ENCODE measurements at places on chromosomes 1 and 21.

DNA sequence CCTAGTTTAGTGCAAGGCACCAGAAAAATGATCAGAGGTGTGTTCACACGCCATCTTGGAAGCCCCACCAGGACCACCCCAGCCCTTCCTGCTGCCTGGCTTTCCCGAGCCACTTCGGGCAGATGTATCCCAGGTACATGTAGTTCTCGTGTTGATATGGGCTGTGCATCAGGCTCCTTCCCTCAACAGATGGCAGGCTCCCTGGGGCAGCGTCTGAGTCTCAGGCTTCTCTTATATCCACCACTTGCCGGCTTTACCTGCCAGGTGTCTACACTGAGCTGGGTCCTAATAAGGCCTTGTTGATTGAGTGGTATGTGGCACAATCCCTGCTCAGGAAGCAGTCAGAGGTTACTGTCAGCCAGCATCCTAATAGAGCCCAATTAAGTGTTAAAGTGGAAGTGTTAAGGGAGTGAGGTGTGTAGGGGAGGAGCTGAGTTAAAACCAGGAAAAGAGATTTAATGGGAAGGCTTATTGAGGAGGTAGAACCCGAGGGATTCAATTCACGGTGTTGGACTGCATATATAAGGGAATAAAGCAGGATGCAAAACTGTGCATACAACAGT, 8.5 kb downstream of the GPA33 start:
- DNase-seq: no peak

DNA sequence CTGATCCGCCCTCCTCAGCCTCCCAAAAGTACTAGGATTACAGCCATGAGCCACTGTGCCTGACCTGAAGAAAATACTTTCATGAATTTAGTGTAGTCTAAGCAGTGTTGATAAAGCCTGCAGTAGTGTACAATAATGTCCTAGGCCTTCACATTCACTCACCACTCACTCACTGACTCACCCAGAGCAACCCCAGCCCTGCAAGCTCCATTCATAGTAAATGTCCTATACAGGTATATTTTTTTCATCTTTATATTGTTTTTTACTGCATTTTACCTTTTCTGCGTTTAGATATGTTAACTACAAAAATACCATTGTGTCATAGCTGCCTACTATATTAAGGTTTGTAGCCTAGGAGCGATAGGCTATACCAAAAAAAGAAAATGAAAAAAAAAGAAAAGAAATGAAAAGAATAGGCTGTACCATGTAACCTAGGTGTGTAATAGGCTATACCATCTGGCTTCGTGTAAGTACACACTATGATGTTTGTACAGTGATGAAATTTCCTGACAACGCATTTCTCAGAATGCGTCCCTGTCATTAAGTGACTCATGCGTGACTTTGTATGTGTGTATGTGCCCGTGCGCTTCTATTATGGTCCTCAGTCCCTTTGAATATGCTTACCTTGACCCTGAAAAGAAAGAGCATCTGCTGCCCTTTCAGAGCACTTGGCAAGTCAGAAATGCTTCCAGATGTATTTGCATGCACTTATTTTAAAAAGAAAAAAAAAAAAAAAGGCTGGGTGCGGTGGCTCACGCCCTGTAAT, 9.2 kb upstream of the SLAMF8 start:
- DNase-seq: no peak

- no peak for DNase-seq
Observed at GRCh38 chr1:113868387-113869083, 3.0 kb downstream of the PTPN22 start.

DNA sequence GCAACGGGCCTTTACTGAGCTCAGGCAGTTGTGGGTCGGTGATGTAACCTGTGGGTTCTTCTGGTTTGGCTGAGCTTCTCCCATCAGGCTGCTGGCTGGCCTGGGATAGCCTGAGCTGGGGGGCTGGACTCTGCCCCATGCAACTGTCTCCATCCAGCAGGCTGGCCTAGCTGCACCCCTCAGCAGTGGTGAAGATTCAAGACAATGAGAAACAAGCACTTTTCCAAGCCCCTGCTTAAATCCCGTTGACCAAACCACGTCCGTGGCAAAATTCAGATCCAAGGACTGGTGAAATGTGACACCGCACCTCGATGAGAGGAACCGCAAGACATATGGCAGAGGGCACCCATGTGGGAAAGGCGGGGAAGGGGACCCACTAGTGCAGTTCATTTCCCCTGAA, 25.6 kb downstream of the PRSS38 start:
- DNase-seq: no peak

- no peak for DNase-seq
Observed at GRCh38 chr1:41355761-41356160, 5.5 kb upstream of the FOXO6 start.

GRCh38 chr1:63714482-63714760, 59.4 kb upstream of the ROR1 start:
- no peak for DNase-seq

- no peak for DNase-seq
Observed at GRCh38 chr1:157803851-157804250, 16.1 kb downstream of the FCRL1 start.

DNA sequence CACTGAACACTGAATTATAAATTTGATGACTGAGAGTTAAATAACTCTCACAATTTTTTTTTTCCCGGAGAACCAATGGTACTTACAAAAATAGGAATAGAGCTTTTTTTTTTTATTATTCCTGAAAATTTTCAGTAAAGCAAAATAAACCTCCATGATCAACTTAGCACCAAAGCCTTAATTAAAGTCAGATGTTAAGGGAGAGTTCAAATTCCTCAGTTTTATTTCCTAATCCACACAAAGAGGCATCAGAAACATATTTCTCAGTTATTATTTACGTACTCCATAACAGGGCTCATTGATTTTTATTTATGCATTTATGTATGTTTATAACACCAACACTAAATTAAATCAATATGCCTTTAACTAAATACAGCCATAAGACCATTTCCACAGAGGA, 55.5 kb downstream of the PLPPR5 start:
- no peak for DNase-seq

GRCh38 chr1:109438798-109439297, 12.6 kb upstream of the PSMA5 start:
- DNase-seq: no peak

GRCh38 chr1:163170975-163171676, 31.6 kb downstream of the RGS5 start:
- DNase-seq: no peak

DNA sequence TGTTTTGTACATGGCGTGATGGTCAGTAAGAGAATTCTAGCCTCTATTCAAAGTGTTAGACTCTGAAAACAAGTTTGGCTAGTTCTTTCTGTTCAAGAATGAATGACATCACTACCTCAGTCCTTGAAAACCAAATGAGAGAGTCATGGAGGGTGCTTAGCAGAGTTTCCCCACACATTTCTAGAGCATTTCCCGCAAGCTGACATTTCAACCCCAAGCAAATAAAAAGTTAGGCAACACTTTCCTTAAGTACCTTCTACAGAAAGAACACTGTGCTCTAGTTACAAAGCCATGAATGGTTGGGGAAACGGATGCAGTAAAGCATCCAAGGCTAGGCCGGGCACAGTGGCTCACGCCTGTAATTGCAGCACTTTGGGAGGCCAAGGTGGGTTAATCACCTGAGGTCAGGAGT, 47.9 kb upstream of the SLC44A3 start:
- no peak for DNase-seq

- no peak for DNase-seq
Observed at GRCh38 chr21:44306936-44307704, 7.3 kb downstream of the PFKL start.

GRCh38 chr1:20485527-20486456, at the start of gene CAMK2N1:
TSS of gene CAMK2N1 (minus strand) at chr1:20486210. CDS start at chr1:20485379, 831 bp downstream.
- no peak for DNase-seq

DNA sequence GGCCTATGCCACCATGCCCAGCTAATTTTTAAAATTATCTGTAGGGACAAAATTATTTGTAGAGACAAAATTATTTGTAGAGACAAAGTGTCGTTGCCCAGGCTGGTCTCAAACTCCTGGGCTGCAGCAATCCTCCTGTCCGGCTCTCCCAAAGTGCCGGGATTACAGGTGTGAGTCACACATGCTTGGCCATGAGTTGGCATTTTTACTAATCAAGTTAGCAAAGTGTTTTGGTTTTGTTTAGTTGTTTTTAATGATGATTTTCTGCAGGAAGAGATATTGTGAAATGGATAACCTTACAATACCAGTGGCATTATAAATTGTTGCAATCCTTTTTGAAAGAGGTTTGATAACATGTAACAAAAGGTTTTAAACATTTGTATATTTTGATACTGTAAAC, 65.3 kb upstream of the MAGI3 start:
- DNase-seq: no peak

DNA sequence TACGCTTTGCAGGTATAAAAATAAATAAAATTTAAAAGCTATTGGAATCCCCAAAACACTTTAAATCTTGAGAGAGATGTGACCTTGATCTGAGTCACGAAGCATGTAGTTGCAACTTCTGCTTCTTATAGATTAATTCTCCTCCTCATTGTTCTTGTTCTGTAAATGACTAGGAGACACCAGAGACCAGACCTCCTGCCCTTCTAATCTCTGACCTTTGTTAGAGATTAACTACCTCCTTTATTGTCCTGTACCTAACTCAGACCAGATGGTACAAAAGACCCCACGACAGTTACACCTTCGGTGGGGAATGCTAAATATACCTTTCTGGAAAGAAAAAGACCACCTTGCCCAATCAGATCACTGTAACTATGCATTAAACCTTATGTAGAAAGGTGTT, 76.9 kb upstream of the NEK2 start:
- no peak for DNase-seq

GRCh38 chr1:31145648-31146047, 80.1 kb upstream of the PUM1 start:
- DNase-seq: no peak

DNA sequence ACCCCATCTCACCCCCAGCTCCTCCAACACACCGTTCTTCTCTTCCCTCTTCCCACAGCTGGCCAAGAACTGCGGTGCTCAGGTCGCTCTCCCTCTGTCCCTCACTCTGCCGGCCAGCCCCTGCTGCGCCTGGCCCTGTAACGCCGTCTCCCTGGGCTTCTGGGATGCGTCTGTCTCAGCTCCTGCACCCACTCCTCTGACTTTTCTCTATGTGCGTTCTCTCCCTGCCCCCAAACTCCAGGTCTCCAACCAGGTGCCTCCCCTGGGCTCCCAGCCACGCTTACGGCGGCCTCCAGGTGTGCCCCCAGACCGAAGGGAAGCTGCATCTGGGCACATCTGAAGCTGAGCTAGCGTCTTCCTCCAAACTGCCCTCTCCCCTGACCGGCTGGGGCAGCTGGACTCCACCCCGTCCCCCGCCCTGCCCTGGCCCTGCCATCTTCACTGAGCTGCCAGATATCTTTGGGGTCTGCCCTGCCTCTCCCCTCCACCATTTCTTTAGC, 2.6 kb downstream of the KRTAP10-12 start:
- DNase-seq: no peak

GRCh38 chr1:200366577-200367253, 43.1 kb downstream of the ZNF281 start:
- no peak for DNase-seq

DNA sequence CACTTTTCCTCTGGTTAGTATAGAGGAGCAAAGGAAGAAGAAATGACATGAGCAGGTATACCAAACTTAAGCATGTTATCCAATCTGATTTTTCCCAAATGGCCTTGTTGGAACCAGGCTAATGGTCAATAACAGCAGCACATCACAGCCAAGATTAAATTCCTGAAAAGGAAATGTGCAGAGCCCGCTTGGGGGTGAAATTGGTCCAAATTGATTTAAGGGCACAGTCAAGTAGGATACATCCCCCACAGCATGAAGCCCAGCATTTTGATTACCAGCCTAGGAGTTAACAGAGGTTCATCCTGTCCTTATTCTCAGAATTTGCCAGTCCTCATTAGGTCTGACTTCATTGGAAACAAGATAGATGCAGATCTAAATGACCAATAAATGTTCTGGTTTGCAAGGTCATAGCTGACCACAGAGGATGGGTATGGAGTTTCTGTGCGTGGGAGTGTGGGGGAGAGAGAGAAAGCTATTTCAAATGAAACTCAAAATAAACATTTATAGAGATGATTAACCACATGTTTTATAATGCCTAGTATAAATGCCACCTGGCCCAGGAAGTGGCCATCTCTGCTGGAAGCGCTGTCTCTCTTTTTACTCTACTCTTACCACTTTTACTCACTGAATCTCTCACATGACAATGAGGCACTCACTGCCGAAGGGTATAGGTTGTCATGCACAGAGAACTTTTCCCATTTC, 38.7 kb downstream of the RGS5 start:
- DNase-seq: no peak

DNA sequence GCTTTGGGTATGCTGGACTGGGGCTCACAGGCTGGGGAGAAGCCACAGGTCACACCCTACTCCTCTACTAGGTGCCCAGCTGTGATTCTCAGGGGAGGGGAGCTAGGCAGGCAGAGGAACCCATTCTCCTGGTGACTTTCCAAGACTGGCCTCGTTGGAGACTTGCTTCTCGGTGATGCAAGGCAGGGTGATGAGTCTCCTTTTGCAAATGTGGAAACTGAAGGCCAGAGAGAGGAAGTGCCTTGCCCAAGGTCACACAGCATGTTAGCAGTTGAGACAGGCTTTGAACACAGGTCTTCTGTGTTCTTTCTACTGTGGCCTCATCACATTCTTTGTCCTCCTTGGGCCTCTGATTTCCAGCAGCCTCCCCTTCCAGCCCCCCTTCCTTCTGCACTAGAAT, 20.5 kb upstream of the C1QA start:
- no peak for DNase-seq

DNA sequence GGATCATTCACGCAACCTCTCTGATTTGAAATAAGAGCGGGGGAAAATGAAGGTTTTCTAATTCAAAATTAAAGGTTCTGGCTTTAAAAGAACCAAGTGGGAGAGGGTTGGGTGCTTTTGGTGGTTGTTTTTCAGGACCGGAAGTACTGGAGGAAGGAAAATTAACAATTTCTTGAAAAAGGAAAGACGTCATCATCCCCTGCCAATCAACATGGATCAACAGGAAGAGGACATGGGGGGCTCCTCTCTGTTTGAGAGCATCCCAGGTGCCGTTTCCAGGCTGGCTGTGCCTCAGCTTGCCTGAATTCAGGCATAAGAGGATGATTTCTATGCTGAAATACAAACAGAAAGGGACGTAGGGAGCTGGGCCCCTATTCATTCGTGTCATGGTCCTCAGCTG, 21.6 kb upstream of the NID1 start:
- DNase-seq: no peak

- DNase-seq: no peak
Observed at GRCh38 chr1:209769971-209770370, 14.1 kb downstream of the TRAF3IP3 start.

All from GDM1 (cell line).